ENCODE measurements at places on chromosomes 12 and 14. TPM values are rescaled to one million over a fixed set of nuclear protein-coding genes. Genes with fewer than 3 reads are reported as not detected.

- H3K27me3 ChIP-seq = no peaks in the 10 kb centered on the region
- no peak overlapping the region for H3K27ac ChIP-seq
- no peak overlapping the region for H3K4me3 ChIP-seq
- no peaks in the 10 kb centered on the region for H3K36me3 ChIP-seq
- peaks cover 11% of the 10 kb centered on the region for H3K4me1 ChIP-seq
Observed at GRCh38 chr14:24903337-24903736, 146.6 kb downstream of the STXBP6 start.

DNA sequence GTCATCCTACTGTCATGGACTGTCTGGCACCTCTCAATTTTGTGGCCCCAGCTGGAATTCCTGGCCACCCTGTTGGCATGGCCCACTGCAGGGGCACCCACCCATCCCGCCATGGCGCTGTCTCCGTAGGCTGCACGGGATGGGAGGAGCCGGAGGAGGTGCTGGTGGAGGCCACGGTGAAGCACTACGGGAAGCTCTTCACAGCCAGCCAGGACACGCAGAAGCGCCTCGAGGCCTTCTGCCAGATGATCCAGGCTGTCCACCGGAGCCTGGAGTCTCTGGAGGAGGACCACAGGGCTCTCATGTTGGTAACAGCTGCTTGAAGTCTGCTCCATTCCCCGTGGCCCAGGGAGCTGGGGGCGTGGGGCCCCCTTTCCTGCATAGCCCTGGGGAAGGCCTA lies 3.9 kb downstream of the CCDC197 start:
- H3K27me3 ChIP-seq = peaks cover 25% of the 10 kb centered on the region
- no peaks in the 10 kb centered on the region for H3K4me1 ChIP-seq
- no peak overlapping the region for H3K27ac ChIP-seq
- DNase-seq = no peak

DNA sequence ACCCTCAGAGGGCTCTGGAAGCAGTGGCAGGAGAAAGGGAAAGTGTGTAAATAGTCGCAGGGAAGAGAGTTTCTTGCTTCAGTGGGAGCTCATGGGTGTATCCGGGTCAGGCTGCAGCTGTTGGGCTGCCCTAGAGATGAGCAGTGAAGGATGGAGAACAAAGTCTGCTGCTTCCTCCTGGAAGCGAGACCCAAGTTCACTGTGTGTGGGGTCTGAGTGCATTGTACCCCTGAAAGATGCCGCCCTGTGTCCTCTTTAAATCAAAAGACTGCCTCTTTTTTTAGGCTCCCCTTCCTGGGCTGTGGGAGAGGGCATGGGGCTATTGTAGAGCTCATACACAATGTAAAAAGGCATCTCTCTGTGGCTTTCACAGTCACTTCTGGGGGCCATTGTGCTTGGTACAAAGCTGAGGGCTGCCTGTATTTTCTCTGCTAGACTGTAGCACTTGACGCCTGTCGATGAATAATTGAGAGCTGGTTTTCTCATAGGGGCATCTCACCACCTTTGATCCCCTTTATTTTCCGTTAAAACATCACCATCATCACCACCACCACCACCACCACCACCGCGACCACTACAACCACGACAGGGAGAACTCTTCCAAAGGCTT lies 16.7 kb downstream of the CHST11 start:
- no peaks in the 10 kb centered on the region for H3K4me1 ChIP-seq
- no peak overlapping the region for H3K4me3 ChIP-seq
- no peak overlapping the region for H3K27ac ChIP-seq

- H3K4me3 ChIP-seq = no peak overlapping the region
- H3K27ac ChIP-seq = no peak overlapping the region
- H3K4me1 ChIP-seq = no peaks in the 10 kb centered on the region
- no peaks in the 10 kb centered on the region for H3K36me3 ChIP-seq
- H3K27me3 ChIP-seq = no peaks in the 10 kb centered on the region
Observed at GRCh38 chr14:72165229-72165698, 233.0 kb downstream of the RGS6 start.

GRCh38 chr14:23321572-23322547 lies 603 bp downstream of the PABPN1 start:
- peak overlapping the region; percentile 88 for H3K27ac ChIP-seq
- H3K4me3 ChIP-seq = peak overlapping the region; percentile 99
- H3K4me1 ChIP-seq = peaks cover 6% of the 10 kb centered on the region
- DNase-seq = peak; percentile 54
- H3K27me3 ChIP-seq = no peaks in the 10 kb centered on the region

Gene IL31
- total RNA-seq = not detected

Data from IMR-90 (cell line).